ENCODE measurements at places on chromosomes 16 and 17.
A peak's percentile ranks its signal among the peaks of the same experiment; 100 is the strongest.

DNA sequence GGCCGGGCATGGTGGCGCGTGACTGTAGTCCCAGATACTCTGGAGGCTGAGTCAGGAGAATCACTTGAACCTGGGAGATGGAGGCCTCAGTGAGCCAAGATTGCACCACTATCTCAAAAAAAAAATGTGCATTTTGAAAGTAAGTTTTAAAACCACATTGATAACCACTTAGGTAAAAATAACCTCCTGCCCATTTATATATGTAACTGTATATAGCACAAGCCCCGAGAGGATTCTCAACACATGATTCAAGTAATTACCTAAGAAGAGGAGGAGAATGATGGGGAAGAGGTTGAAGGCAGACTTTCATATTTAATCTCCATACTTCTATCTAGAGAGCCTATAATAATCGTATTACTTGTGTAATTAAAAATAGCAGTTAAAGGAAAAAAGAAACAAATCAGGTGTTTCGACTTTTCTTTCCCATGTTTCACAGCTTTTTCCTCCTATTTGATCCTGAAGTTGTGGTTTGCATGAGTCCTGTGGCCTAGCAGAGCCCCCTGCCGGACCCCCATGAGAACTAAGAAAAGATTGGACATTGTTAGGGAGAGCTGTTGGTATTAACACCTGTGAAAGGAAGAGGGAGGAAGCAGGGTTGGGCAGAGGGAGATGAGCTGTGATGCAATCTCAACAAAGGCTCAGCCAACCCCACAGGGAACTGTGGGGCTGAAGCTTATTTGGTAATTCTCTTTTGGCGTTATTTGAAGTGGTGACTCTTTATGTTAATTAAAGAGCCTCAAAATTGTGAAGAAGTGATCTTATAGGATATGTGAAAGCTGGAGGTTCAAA, 22.1 kb downstream of the PMFBP1 start:
- DNase-seq: no peak

DNA sequence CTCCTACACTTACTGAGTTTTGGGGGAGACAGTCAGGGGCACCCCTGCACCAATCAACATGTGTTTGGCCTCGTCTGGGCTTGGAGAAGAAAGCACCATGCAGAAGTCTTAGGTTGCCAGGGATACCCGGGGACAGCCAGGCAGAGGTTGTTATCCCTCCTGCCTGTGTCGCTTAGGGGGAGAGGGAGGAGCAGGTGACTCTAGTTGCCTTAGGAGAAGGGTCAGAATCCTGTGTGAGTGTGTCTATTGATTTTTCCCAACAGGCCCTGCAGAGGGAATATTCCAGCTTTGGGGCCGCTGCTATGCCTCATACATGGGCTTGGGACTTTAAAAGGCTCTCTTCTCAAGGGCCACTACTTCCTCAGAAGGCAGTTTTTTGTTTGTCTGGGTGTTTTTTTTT, 89.1 kb downstream of the RGS9 start:
- no peak for DNase-seq

- DNase-seq: no peak
Observed at GRCh38 chr17:51261024-51261963, 948 bp downstream of the UTP18 start.

DNA sequence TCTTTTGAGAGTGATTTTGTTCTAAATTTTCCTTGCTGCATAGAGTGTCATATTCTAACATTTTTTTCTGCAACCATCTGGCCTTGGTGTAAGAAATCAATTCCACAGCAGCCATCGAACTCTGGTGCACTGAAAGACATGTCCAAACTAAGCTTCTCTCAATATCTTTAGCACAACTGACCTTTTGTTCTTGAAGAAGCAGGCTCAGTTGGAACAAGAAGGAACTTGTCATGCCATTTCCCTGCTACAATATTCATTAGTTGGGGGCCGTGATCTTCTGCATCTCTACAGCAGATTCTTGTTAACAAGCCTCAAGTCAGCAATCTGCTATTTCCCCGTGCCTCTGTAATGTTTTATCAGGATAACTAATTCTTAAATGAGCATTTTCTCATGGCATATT, 1305.6 kb downstream of the CDH11 start:
- no peak for DNase-seq

DNA sequence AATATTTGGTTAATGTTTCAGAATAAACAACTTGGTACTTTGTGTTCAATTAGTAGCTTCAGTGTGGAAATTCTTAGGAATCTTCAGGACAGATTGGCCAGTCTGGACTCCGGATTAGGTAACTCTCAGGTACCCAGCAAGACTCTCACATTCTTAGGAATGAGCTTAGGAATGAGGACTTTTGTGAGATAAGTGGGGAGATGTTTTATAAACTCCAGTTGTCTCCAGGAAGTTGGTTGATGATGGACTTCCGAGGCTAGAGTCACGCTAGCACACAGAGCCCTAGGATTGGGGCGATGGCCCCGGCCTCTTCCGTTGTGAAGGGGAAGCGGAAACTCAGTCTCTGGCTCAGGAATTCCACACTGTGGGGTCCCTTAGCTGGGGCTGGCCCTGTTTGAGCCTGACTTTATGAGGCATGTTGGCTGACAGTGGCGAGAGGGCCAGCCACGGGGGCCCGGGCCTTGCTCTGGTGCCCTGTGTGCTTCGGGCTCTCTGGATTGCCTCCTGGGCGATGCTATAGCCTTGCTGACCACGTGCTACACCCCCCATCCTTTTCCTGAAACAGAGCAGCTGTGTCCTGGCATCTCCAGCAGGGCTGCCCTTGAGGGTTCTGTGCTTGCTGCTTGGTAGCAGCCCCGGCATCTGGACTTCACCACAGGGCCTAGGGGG, 32.4 kb downstream of the RAB11FIP3 start:
- DNase-seq: no peak

GRCh38 chr16:82240111-82240510, 70.1 kb upstream of the MPHOSPH6 start:
- DNase-seq: no peak

- DNase-seq: no peak
Observed at GRCh38 chr17:79609049-79609589, 1.7 kb downstream of the RBFOX3 start.

DNA sequence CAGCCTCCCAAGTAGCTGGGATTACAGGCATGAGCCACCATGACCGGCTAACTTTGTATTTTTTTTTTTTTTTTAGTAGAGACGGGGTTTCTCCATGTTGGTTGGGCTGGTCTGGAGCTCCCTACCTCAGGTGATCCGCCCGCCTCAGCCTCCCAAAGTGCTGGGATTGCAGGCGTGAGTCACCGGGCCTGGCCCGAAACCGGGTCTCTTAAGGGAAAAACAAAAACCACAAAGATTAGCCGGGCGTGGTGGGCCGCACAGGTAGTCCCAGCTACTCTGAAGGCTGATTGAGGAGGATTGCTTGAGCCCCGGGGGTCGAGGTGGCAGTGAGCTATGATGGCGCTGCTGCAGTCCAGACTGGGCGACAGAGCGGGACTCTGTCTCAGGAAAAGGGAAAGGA, 19.9 kb upstream of the RBL2 start:
- no peak for DNase-seq

- DNase-seq: no peak
Observed at GRCh38 chr17:50312308-50312707, 33.6 kb upstream of the XYLT2 start.

DNA sequence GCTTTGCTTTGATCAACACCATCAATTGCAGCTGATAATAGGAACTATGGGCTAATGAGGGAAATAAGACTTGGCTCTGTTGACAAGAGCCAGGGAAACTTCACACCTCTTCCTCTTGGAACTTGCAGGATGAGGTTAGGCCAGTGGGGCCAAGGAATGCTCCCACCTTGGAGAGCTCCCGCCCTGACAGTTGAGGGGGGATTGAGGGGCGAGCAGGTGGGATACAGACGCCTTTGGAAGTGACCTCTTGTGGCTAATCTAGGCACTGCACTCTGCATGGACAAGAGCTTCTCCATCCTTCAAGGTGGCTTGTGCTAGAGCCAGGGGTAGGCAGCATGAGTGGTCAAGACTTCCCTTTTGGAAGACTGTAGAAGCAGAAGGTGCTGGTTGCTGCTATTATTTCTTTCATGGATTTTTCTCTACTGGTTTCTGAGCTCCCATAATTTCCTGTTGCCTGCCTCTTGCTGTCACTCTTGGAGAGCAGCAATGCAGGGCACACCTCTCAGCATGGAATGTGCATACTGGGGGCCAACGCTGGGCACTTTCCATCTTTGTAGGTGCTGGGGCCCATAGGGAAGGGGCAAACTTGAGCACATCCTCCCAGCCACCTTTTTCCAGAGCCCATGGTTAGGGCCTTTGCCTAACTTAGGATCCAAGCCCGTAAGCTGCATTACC, 2.3 kb upstream of the PHF12 start:
- DNase-seq: no peak

DNA sequence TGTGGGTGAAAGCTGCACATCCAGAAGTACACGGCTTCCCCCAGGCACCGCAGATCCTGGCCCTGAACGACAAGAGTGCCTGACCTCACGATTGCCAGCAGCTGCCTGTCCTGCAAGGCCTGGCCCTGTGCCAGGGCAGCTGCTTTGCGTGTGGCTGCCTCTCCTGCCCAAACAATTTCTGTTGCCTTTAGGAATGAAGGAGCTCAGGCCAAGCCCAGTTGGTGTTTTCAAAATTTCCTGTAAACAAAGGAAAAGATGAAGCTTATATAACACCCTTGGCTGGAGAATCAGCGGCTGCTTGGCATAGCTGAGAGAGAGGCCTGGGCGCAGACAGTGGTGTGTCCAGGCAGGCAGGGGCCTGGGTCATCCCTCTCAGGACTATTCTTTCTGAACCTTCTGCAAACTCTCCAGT, 11.7 kb upstream of the SLC47A2 start:
- peak; percentile 87 for DNase-seq

DNA sequence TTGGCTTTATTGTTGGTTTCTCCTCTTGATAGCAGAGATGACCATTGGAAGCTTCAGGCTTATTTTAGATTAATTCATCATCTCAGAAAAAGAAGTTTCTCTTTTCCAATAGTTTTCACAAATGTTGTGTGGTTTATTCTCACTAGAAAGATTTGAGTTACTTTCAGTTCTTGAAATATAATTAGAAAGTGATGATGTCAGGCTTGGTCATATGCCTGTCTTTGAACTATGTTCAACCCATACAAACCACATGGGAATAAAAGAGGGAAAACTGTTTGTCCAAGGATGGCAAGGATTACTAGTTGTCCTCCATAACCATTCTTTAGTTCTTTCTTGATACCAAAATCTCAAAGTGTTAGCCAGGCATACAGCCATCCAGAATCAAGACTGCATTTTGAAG, 3.7 kb upstream of the HS3ST2 start:
- DNase-seq: no peak

GRCh38 chr17:74759243-74759801, 10.9 kb downstream of the NHERF1 start:
- DNase-seq: no peak

DNA sequence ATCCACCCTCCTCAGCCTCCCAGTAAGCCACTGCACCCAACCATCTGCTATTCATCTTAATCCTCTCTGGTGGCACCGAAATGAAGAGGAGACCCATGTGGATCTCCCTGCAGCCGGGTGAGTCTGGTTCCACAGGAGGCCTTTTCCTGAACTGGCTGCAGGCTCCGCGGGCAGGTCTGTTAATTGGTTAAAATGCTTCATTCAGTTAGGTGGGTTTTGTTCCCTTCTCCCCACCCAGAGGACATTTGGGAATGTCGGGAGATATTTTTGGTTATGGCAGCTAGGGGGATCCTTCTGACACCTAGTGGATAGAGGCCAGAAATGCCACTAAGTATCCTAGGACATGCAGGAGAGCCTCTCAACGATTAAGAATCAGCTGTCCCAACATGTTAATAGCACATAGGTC, 16.7 kb downstream of the C16orf54 start:
- DNase-seq: peak; percentile 29

- DNase-seq: peak; percentile 45
Observed at GRCh38 chr17:76384222-76384986, at the start of gene SPHK1. TSS of gene SPHK1 (plus strand) at chr17:76384609. CDS start at chr17:76385645, 1,036 bp downstream.

DNA sequence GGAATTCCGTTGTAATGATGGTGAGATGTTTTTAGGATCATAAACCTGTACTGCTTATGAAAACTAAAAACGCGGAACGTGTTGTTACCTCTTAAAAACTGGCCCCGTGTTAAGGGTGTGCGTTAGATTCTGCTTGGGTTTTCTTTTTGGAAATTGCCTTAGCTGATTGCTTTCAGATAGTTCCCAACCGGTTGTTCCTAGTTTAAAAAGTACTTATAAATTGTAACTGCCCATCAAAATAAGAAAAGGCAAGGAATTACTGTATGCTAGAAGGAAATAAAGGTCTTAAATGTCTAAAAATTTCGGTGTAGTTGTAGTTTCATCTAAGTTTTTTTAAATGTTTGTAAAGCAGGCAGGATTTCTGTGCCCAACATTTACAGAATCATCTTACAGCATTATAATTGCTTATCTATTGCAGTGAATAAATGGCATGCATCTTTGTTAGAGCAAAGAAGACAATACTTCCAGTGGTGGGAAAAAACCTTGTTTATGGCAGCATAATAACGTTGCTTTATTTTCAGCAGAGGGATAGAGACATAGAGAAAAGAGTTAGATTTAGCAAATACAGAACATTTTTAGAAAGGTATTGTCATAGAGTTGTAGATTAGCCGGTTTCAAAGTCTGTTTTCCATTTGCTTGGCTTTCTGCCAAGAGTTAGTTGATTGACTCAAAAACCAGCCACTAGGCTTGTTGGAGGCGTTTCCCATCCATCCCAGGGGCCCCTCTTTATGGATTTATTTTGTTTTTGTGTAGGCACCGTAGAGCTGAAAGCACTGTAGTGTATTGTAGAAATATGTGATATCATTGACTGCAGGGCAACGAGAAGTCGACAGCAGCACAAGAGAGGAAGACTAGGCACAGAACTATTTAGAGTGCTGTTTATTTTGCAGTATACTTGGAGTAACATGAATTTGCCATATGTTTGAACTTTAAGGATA, 1.7 kb downstream of the PPM1D start:
- peak; percentile 75 for DNase-seq

GRCh38 chr17:68310152-68310551, 18.9 kb downstream of the ARSG start:
- no peak for DNase-seq

GRCh38 chr16:84617041-84617790, 662 bp downstream of the COTL1 start:
- DNase-seq: no peak

DNA sequence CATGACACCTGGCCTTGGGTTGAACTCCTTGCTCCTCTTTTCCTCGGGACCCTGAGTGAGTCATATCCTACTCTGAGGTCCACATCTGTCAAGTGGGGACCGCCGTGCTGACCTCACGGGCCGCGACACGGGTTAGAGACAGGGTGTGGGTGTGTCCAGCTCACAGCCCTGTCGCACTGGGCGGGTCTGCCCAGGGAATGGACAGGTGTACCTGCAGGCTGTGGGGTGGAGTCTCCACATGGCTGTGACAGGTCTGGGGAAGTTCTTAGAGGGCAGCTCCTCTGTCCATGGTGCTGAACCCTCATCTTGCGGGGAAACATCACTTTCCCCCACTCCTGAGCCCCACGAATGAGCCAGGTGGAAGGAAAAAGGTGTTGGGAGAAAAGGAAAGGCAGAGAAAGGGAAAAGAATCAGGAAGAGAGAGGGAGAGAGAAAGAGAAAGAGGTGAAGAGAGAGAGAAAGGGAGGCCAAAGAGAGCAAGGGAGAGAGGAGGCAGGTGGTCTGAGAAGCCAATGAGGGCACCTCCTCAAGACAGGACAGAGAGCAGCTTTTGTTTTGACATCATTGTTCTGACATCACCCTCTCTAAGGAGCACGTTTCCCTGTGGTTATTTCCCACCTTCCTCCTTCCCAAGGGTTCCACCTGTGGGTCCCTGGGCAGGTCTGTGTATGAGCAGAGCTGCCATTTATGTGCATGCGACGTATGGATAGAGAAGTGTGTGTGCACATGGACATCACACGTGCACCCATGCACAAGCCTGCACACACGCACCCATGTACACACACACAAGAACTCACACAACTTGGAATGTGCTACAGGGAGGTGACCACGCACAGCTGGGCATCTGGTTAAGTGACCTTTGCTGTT, 32.6 kb upstream of the CBFA2T3 start:
- DNase-seq: no peak
